ENCODE measurements at places on chromosomes 4 and X. TPM values are rescaled to one million over a fixed set of nuclear protein-coding genes. Genes with fewer than 3 reads are reported as not detected.

Gene MAGEA2B
- not detected for total RNA-seq

Gene ATP8A1
- 11.9 TPM for total RNA-seq

DNA sequence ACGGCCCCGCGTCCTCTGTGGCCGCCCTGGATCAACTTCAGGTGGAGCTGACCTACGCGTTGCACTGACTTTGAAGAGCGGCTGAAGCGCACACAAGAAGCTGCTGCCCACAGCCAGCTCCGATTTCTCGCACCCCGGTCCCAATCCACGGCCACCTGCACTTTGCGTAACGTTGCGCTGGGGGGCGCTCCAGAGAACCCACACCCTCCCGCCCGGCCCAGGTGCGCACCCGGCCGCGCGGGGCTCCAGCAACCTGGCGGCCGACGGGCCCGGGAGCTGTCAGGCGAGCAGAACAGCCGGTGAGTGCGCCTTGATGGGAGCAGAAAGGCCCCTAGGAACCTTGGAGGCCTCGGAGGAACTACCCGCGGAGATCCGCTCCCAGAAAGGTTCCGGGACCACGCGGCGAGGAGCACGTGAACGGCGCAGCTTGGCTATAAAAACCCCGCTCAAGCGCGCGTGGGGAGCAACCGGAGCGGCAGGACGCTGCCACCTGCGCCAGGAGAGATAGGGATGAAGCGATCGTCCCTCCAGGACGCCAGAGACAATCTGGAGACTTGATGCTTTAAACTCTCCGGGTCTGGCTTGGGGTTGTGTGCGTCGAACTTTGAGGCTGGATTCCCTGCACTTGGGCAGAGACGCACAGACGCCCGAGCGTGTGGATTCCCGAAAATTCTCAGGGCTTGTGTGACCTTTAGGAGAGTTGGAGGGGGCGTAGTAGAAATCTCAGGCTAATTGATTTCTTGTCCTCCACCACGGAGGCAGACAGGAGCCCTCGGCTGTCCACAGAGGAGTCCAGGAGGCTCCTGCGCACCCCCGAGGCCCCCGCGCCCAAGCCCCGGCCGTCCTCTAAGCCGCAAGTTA, 591 bp upstream of the NWD2 start:
- peak; percentile 74 for DNase-seq

DNA sequence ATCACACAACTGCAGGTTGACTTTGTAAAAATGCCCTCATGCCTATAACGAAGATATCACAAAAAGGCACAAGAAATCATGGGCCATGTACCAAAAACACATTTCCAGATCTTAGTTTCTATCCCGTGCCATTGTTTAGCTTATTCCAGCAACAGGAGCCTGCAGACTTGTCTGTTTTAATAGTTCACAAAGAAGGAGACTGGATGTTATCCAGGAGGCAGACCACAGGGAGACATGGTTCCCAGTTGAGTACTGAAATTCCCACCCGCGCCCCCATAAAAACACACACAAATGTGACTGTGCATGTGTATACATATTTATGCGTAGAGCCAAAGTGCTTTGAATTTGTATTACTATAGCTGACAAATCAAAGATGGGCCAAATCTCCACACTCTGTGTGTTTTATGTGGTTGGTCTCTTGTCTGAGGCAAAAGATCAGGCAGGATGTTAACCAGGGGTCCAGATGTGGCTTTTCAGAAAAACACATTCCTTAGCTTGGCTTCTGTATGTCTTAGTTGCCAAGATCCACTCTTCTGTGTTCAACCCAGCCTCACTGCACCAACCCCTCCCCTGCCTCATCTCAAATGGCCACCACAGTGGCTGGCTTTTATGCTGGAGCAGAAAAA, 469.2 kb upstream of the DIPK2B start:
- no peak for DNase-seq

- DNase-seq = no peak
Measured at GRCh38 chr4:87973283-87974169, 2.0 kb upstream of the SPP1 start.

GRCh38 chr4:1082215-1083182, 30.9 kb downstream of the RNF212 start:
- DNase-seq = peak; percentile 87

Measured in posterior vena cava (tissue), 2 donors.